Glomerular endothelial cell (primary cell): ENCODE measurements at places on chromosomes 4 and X. TPM values are rescaled to one million over a fixed set of nuclear protein-coding genes. Genes with fewer than 3 reads are reported as not detected.

- DNase-seq: no peak
Observed at GRCh38 chrX:135330706-135331105, 21.4 kb downstream of the ETDC start.

ZCCHC13 gene
- not detected in 2 replicates for total RNA-seq

GRCh38 chr4:73193155-73193554 lies 65.4 kb downstream of the ANKRD17 start:
- DNase-seq: no peak

GRCh38 chr4:66564901-66565651 lies 894.8 kb upstream of the EPHA5 start:
- no peak for DNase-seq

- DNase-seq: no peak
Observed at GRCh38 chr4:141575884-141576283, 60.5 kb upstream of the IL15 start.

DNA sequence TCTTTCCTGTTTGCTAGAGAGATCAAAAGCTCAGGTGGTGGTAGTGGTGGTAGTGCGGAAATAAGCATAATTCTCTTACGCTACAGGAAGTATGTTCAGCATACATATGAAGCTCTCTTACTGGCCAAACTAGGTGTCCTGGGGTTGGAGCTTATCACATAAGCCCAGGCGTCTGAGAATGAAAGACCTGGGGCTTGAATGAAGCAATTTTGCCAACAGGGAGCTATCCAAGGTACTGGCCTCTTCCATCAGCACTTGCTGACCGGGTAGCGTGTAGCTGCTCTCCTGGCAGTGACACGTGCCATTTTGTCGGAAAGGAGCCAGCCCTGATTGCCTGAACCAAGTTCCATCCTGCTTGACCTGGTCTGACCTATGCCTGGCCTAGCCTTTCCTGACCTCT lies 65.9 kb upstream of the HPF1 start:
- DNase-seq: peak; percentile 27

GRCh38 chr4:147050356-147050765 lies 104.7 kb upstream of the TTC29 start:
- no peak for DNase-seq

DNA sequence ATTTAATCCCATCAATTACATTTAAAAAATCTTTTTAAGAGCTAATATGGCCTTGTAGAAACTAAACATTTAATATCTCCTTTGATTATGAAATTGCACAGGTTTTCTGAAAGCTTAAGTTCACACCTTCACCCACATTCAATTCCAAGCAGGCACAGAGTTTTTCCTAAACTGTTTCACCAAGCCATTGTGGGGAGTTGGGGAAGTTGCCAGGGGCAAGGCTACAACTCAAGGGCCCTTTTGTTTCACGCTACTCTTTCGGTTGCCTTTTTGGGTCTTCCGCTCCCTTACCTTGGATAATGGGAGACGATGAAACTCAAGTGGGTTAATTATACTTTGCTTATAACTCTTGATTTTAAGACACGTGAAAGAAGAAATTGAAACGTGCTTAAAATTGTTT lies 33.3 kb downstream of the APBB2 start:
- DNase-seq: no peak

GRCh38 chr4:76377911-76378310 lies 43.0 kb downstream of the CCDC158 start:
- no peak for DNase-seq

NEXMIF gene
- total RNA-seq: under 0.01 TPM in 1 of 2 replicates, not detected in the other

- DNase-seq: no peak
Observed at GRCh38 chr4:106034220-106034619, 138.9 kb downstream of the NPNT start.

- no peak for DNase-seq
Observed at GRCh38 chr4:2252530-2253091, 9.3 kb downstream of the MXD4 start.

- no peak for DNase-seq
Observed at GRCh38 chrX:37644381-37645305, 40.9 kb upstream of the XK start.

SLC7A11 gene
- total RNA-seq: 28.0 and 36.9 TPM in 2 replicates

DNA sequence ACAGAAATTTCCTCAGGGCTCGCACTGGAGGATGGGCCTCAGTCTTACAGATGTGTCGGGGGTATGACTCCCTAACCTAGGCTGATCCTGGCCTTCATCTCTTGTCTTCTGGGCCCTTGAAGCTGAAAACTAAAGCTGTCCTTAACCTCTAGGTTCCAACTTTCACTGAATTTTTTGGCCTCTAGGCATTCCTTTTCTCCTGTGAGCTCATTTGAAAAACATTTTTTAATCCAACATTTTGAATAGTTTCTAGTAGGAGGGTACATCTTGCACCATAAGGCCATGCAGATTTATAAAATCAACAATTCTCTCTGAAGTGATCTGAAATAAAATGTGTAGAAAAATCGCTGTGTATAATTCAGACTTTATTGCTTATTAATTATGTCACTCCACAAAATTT lies 19.7 kb downstream of the RWDD4 start:
- no peak for DNase-seq

GRCh38 chr4:84688605-84689004 lies 105.7 kb downstream of the CDS1 start:
- DNase-seq: no peak

DNA sequence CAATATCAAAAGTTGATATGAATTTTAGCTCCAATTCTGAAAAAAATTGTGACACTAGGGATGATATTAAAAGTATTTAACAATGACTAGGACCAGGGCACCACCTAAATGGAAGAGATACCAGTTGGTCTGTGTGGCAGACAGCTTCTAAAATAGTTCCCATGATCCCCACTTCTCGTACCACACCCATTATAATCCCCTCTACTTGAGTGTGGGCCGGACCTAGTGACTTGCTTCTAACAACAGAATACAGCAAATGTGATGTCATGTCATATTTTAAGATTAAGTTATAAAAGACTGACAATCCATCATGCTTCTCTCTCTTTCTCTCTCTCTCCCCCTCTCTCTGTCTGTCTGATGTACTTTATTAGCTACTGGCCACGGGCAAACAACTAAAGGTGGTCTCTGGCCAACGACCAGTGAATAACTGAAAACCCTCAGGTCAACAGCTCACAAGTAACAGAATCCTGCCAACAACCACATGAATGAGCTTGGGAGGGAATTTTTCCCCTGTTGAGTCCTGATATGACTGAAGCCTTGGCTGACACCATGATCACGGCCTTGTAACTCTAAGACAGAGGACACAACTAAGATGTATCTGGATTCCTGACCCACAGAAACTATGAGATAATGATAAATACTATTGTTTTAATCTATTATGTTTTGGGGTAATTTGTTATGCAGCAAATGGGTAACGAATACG lies 34.4 kb downstream of the FAM13A start:
- no peak for DNase-seq

GRCh38 chr4:98745366-98745765 lies 87.0 kb upstream of the TSPAN5 start:
- no peak for DNase-seq

GRCh38 chr4:30828264-30828926 lies 108.2 kb downstream of the PCDH7 start:
- DNase-seq: no peak

DNA sequence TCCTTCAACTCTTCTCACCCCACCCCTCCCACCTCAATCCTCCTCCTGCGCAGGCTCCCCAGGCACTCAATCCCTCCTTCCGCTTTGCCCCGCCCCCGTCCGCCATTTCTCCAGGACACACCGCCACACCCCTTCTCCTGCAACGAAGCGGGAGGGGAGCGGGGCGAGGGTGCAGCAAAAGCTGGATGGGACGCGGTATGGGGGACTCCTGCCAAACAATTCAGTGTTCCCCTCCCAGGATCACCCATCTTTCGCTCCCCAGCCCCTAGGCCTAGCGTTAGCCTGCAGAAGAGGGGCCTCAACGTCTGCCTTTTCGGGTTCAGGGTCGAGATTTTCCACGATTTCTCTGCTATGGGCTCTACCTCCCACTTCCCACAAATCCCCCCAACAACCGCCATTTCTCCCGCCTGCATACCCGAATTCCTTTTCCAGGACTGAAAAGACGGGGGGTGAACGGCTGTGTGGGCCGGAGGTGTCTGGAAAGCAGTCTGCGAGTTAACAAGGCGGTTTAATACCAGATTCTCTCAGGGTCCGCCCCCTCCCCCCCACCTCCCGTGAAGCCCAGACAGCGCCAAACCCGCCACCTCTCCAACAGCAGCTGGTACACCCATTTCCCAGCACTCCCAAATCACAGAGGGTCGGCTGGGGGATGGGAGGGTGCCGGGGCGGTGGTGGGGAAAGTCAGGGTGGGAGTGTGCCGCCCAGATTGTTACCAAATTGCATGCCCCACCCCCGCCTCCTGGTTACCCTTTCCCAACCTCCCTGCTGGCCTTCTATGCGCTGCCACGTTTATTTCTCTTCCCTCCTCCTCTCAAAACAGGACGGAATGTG lies 774 bp downstream of the ARMCX2 start:
- DNase-seq: no peak

DNA sequence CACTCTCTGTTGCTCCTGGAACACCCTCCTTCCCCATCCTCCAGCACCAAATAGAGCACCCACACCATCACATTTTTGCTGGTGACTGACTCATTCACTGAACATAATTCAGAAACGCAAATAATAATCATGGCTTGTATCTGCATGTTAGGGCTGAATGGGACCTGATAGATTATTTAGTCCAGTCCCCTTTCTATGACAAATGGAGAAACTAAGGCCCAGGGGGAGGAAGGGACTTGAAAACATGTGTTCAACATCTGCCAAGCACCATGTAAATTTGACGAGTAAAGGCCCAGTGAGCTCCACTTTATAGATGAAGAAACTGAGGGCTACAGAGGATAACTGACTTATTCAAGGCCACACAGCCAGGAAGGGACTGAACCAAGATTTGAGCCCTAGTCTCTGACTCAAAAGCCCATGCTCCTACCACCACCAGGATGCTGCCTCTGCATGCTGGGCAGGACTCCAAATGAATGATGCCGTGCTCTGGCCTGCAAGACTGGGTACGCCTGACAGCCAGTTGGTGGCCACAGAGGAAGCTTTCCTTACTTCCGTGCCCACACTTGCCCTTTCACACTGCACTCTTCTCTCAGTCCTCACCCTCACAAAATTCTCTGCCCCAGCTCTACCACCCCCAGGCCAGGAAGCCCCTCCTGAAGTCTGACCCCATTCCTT lies 133.3 kb upstream of the PJA1 start:
- DNase-seq: no peak

- DNase-seq: no peak
Observed at GRCh38 chrX:9310616-9311015, 154.2 kb upstream of the TBL1X start.

TRIML1 gene
- 0.48 and 0.70 TPM in 2 replicates for total RNA-seq

GRCh38 chr4:4488405-4489404 lies 53.1 kb downstream of the STX18 start:
- peak; percentile 60 for DNase-seq

DNA sequence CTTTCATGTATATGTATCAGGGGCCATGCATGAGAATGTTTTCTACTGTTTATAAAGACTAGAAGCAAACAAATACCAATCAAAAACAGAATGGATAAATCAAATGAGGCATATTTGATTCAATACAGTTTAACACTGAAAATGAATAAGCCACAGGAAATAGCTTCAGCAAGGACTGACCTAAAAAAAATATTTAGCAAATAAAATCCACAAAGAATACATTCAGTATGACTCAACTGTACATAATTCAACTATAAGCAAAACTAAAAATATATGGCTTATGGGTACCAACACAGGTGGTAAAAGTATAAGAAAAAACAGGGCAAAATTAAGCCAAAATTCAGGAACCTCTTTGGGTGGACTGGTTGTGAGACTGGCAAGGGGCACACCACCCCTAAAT lies 112.9 kb downstream of the KCNIP4 start:
- no peak for DNase-seq

DNA sequence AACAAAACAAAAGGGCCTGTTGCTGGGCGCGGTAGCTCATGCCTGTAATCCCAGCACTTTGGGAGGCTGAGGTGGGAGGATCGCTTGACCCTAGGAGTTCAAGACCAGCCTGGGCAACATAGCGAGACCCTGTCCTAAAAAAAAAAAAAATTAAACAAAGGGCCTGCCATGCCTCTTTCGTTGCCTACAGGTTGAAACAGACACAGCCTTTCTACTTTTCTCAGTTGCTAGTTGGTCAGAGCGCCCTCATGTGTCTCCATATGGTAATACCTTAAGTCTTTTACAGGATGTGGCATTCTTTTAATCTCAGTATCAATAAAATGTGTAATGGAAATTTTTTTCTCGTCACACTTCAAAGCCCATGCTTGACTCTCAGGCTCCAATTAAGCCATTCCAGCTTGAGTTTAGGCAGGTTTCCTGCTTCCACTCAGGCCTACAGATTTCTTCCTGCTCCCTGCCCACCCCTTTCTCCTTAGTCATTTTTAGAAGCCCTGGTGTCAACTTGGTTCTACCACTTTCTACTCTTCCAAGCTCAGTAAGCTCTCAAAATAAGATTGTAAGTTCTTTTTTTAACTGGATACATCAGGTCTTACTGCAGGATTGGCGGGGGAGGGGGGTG lies 4.6 kb upstream of the SOWAHD start:
- peak; percentile 33 for DNase-seq

DNA sequence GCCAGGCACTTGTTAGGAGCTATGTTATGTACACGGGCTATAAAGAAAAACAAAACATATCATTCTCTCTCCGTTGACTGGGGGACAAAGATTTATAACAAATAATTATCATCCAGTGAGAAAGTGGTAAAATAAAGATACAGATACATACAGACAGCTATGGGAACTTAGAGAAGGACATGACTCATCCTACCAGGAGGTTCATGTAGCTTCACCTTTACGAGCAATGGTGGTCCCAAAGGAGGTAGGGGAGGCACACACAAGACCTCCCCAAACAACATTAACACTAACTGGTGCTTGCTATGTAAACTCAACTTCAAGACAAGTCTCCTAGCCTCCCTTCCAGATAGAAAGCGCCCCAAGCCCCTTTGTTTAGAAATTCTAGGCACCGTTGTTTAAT lies 8.9 kb downstream of the AMBN start:
- no peak for DNase-seq

HOPX gene
- total RNA-seq: 1.8 and 18.3 TPM in 2 replicates

DNA sequence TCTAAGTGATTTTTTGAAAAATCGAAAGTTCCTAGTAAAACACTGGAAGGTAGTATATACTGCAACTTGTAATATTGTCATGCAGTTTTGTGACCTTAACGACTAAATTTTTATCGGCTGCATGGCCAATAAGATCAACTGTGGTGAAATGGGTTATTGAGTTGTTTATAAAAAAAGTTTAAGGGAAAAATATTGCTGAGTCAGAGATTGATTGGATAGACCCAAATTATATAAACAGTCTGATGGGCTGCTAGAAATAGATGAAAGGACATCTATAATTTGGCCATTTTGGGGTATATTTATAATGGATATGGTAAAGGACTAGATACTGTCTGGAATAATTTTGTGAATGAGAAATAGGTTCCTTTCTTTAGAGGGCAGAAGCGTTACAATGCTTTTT lies 56.2 kb downstream of the MGST2 start:
- DNase-seq: no peak

GRCh38 chr4:3136454-3136853 lies 62.0 kb downstream of the HTT start:
- DNase-seq: no peak
